NCI-H1092 treated with DMSO at 0.1 percent for 48 hours (cell line): ENCODE measurements at places on chromosomes 3 and 15.

GRCh38 chr3:187896646-187897045 is 151.4 kb upstream of the BCL6 start:
- no peak for DNase-seq

- DNase-seq: no peak
Measured at GRCh38 chr3:190073264-190074008, 47.3 kb downstream of the P3H2 start.

DNA sequence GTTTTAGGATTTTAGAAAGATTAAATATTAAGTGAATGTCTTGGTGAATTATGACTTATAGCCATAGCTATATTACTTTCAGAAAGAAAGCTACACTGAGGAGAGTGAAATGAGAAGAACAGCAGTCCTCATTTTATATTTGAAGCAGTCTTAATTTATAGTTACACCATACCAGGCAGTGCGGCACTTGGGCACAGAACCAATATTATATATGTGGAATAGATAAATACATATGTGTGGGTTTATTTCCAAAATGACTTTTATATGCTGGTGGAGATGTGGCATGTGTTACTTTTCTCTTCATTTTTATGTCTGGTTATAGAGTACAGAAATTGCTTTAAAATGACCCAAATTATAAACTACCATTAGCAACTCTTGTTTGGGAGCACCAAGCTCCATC is 759.5 kb downstream of the GRM7 start:
- no peak for DNase-seq

DNA sequence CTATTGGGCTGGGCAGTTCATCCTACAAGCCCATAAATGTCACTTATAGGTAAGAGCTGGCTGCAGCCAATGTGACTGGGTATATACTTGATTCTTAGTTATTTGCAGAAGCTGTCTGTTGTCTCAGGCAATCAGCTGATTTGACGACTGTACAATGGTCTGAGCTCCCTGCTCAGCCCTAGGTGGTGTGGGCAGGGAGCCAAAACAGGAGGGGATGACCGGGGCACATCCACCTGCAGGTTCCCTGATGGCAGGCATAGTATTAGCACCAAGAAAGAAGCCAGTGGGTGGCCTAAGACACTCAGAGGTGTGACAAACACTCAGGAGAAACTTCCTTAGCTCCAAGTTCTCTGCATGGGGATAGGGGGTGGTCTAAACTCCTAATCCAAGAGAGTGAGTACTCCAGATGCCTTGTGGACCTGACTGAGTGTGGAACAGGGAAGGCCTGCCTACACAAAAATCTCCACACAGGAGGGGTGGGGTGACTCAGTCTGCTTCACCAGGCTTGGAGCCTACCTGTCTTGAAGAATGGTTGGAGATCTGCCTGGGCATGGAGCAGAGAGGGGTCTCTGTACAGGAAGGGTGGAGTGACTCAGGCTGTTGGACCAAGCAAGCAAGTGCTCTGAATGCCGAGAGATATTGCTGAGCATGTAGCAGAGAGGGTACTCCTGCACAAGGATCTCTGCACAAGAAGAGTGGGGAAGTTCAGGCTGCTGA is 690.4 kb upstream of the NAALADL2 start:
- no peak for DNase-seq

DNA sequence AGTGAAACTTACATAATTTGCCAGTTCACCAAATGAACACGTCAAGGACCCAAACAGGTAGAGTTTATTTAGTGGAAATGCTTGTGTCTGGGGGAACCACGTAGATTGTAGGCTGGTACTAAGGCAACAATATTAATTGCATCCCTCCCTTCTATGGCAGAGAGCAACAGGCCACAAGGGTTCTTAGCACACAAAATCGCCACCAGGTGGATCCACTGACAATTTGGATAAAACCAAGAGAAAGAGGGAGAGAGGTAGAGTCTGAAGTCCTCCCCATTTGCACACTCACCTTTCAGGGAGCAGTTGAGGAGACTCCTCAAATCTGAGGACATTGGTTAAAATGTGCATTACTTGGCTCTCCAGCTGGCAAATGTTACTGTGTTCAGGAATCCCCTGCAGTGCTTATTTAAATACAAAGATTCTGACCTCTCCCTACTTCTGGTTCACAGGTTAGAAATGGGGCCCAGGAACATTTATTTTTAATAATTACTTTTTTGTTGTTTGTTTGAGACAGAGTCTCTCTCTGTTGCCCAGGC is 181.0 kb upstream of the FEZF2 start:
- DNase-seq: no peak

GRCh38 chr3:32403663-32404062 is 12.0 kb downstream of the CMTM7 start:
- peak; percentile 43 for DNase-seq

DNA sequence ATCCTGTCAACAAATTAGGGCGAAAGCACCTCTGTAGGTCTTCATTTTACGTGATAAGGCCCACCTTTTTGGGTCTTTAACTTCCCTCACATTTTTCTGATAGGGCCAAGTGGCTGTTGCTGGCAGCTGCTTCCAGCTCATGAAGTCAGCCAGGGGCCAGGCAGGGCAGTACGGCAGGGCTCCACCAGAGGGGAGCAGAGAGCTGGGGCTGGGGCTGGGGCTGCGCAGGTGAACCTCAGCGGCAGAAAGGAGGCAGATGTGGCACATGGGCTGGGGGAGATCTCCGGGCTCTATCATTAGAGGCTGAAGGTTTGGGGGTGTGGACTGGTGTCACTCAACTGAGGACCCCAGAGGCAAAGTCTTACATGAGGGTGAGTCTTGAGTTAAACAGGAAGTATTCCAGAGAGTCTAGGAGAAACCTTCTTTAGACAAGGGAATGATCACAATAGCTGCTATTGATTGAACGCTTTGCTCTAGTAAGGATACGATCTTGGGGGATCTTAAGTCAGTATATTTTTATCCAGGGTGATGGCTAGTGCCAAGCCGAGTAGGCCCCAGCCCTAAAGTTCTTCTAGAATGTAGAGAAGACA is 62.8 kb upstream of the MEX3B start:
- no peak for DNase-seq

- no peak for DNase-seq
Measured at GRCh38 chr3:59304296-59304695, 254.5 kb upstream of the CFAP20DC start.

DNA sequence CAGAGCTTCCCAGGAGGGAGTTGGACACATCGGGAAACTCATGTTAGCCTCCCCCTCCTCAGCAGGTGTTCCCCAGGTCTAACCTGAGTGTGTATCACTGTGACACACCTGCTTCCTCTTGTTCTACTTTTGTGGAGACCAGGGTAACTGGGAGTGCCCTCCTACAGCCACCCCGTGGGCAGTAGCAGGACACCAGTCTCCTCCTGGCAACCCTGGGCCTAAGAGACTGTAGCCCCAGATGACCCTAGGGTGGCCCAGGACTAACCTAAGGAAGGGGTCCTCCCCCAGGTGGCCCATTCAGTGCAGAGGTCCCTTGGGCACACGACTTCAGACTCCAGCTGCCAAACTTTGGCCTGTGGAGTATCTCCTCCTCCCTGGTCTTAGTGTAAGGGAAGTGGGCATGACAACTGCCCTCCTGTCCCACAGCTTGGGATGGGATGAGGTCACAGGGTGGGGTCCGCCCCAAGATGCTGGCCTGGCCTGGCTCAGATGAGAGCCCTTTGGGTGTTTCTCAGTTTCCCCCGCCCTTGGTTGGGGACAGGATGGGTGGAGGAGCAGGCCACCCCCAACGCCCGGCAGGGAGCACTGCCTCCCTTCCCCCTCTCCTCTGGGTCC is 4.8 kb downstream of the CSK start:
- DNase-seq: no peak

DNA sequence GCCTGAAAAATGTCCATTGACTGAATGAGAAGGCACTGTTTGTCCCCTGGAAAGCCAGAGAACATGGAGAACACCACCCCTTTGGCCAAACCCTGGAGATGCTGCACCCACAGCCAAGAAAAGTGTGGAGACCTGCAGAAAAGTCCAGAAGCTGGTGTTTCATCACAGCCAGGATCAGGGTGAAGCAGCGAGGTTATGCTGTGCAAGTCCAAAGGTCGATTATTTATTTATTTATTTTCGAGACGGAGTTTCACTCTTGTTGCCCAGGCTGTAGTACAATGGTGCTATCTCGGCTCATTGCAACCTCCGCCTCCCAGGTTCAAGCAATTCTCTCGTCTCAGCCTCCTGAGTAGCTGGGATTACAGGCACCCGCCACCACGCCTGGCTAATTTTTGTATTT is 5.5 kb upstream of the CTSH start:
- no peak for DNase-seq

- no peak for DNase-seq
Measured at GRCh38 chr3:146249921-146250320, 984 bp downstream of the PLSCR4 start.

DNA sequence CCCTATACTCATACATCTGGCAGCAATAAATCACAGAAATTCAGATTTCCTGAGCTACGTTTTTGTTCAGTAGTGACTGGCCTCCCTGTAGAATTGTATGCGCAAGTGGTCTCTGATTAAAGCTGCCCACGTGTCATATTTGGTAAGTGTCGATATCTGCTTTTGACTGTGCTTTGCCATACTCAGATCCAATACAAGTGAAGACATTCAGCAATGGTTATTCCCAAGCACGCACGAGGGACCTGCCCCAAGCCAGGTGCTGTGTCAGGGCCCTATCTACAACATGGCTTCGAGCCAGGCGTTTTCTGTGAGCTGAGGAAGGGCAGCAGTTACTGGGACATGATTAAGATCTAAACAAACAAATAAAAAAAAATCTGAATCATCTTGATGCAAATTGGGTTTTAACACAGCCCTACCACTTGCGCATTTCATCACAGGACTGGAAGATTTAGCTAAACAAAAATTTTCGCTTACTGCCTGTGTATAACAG is 47.2 kb upstream of the ICE2 start:
- no peak for DNase-seq

DNA sequence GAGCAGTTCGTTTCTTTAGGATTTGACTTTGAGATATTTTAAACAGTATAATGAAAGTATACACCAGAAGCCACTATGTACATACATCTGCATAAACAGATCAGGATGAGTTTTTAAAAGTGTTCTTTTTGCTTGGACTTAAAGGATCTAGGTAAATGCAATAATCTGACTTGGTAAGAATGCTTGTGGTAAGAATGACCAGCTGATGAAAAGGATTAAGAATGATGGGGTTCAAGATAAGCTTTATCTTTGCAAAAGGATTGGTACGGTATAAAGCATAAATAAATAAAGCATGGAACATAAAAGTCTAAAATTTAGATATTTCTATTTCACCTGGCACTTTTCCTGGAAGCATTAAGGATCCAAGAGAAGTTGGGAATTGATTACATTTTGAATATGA is 9.8 kb upstream of the MME start:
- DNase-seq: no peak

DNA sequence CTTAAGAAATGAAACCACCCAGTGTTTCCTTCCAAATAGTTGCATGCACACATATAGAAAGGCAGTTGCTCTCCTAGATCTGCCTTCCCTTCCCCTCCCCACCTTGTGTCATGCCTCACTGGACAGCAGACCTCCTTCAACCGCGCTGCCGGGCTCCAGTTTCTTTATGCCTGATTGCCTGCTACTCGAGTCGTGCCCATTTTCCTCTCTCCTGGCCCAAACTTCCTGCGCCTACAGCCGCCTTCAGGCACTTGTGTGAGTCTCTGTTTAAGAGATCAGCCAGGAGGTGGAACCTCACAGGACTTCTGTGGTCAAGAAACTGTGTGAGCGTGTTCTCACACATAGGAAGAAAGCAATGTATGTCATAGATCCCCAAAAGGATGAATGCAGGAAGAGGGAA is 8.8 kb upstream of the FAM107A start:
- peak; percentile 52 for DNase-seq

GRCh38 chr3:42702066-42702951 is at the start of gene HHATL:
HHATL (minus strand) TSS chr3:42702798; CDS start chr3:42700826, 1,972 bp downstream.
- no peak for DNase-seq

- DNase-seq: no peak
Measured at GRCh38 chr15:25790000-25790660, 73.0 kb downstream of the ATP10A start.

- no peak for DNase-seq
Measured at GRCh38 chr15:99929266-99929665, 196.0 kb upstream of the LYSMD4 start.

DNA sequence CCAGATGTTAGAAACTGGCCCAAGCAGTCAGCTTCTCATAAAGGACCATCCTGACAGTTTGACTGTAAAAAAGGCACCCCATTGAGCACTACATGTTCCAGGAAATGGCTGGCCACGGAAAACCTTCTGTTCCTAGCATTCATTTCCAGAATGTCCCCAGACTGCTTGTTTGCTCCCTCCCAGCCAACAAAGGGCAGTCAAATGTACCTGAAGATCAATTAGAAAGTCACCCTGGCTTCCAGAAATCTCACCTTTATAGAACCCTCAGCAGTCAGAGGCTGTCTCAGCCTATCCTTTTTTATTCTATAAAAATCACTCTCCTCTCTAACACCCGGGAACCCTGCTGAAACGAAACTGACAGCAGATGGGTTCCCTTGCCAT is 784 bp upstream of the SAMMSON start:
- DNase-seq: no peak

DNA sequence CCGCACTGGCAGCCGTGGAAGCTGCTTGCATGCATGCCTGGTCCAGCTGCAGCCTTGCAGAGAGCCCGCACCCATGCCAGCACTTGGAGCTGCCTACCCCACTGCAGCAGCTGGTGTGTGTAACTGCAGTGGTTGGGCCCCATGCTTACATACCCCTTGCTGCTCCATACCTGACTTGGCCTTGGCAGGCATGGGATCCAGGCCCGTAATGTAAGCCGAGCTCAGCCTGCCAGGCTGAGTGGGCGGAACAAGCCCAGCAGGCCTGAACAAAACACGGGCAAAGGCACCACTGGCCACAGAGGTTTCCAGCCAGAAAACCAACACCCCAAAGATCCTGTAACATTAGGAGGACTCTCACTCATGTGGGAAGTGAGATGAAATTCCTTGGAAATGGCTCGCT is 48.3 kb downstream of the SLC6A20 start:
- DNase-seq: no peak

DNA sequence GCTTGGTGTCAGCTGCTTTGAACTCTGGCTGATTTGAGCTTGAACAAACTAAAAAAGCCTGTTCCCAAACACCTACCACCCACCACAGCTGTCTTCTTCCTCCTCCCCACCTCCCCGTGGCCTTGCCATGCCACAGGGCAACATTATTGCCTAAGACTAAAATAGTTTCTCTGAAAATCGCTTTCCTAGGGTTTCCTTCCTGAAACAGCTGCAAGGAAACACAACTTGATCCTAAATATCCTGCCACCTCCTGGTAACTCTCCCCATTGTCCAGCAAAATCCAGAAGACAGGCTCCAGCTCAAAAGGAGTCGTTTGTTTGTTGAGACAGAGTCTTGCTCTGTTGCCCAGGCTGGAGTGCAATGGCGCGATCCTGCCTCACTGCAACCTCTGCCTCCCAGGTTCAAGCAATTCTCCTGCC is 193.9 kb upstream of the TPM1 start:
- no peak for DNase-seq

- DNase-seq: no peak
Measured at GRCh38 chr3:114496874-114497273, 203.0 kb downstream of the TIGIT start.

- DNase-seq: no peak
Measured at GRCh38 chr3:42655331-42655888, 1.9 kb downstream of the ZBTB47 start.
